ENCODE measurements at places on chromosomes 12 and 14.

- DNase-seq = no peak
Measured at GRCh38 chr12:39287817-39288216, 155.1 kb downstream of the KIF21A start.

DNA sequence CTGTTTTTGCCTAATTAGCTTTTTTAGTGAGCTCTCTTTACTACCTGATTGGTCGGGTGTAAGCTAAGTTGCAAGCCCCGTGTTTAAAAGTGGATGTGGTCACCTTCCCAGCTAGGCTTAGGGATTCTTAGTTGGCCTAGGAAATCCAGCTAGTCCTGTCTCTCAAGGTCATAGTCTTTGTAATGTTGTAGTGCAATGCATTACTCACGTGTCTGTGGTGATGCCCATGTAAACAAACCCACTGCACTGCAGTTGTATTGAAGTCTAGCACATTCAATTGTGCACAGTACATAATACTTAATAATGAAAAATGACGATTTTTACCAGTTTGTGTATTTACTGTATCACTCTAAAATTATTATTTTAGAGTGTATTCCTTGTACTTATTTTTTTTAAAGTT, 335.5 kb downstream of the NUAK1 start:
- DNase-seq = no peak

DNA sequence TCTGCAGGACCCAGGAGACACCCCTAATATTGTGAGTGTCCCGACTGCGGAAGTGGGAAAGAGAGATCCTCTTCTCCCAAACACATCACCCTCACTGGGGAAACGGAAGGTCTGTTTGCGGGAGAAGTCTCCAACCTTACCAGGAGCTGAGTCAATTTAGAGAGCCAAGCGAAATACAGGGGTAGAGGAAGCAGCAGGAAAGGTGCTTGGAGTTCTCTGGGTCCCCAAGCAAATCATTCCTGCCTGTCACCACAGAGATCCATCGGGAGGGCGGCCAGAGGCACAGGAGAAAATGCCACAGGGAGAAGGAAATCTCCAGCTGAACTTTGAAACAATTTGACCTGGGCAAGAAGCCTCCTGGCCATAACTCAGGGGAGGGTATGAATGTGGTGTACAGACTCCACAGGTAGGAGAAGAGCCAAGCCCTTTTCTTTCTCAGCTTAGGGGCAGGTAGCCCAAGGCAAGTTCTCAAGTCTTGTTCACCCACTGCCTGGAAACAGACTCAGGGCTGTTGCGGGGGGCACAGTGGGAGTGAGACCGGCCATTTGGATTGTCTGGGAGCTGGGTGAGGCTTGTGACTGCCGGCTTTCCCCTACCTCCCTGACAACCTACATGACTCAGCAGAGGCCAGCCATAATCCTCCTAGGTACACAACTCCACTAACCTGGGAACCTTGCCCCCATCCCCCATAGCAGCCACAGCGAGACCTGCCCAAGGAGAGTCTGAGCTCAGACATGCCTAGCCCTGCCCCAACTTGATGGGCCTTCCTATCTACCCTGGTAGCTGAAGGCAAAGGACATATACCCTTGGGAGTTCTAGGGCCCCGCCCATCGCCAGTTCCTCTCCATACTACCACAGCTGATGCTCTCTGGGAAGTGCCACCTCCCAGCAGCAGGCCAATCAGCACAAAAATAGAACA, 211.9 kb upstream of the ARHGAP5 start:
- DNase-seq = no peak

DNA sequence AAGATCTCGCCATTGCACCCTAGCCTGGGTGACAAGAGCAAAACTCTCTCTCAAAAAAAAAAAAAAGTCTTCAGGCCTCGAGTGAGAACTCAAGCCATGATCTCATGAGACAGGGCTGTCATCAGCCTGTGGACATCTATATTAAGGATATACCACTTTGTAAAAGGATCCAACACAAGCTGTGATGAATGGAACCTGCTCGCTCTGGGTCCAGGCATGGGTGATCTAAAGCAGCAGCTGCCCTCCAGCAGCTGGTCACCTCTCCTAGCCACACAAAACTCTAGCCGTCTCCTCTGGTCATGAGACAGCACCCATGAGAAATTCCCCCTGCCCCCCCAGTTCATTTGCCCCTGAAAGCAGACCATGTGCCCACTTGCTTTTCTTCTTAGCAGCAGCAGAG, 19.1 kb upstream of the DGLUCY start:
- no peak for DNase-seq

DNA sequence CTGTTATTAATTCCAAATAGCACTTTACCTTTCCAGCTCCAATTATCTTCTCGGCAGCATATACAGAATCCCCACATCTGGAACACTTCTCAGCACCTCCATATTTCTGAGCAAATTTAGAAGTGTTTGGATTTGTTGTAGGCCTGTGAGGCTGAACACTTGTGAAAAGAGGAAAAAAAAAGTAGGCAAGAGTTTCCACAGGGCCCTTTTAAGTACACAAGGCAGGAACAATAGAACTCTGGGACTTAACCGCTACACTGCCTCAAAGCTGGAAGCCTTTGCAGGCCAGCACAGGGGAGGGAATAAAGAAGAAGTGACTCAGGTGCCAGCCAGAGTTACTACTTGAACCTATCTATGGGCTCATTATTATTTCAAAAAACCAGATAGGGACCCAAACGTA, 18.6 kb downstream of the CSRP2 start:
- no peak for DNase-seq

GRCh38 chr14:23062002-23062401, 4.7 kb upstream of the CDH24 start:
- DNase-seq = no peak

DNA sequence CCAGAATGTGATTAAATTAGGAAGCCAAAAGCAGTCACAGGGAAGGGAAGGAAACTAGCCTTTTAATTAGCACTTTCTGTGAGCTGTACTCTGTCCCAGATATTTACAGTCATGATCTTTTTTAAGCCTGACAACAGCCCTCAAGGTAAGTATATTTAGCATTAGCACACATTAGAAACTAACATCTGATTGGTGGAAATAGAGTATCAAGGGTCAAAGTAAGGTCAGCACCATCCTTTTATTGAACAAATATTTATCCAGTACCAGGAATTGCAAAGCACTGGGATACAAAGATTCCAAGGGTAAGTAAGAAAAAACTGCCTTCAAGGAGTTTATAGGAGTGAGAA, 28.2 kb downstream of the RPGRIP1 start:
- no peak for DNase-seq

- no peak for DNase-seq
Measured at GRCh38 chr12:75628916-75629315, 117.5 kb upstream of the KRR1 start.

GRCh38 chr12:11669348-11669747, 19.9 kb downstream of the ETV6 start:
- DNase-seq = no peak

DNA sequence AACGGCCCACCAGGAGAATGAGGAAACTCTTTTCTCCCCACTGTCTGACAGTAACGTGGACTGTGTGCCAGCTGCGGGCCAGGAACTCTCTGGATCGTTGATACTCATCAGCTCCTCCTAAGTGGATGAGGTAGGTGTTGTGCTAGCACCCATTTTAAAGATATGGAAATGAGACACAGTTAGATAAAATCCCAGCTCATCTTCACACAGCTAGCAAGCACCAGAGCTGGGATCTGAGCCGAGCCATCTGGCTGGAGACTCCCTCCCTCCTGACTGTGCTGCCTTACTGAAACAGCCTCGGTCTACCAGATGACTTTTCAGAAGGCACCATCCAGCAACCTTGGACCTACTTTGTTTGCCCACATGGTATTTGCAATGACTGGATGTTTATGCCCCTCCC, 49.2 kb downstream of the TMEM132D start:
- no peak for DNase-seq

GRCh38 chr14:28911521-28911920, 144.9 kb downstream of the FOXG1 start:
- DNase-seq = no peak

GRCh38 chr14:59028476-59029202, 159.8 kb upstream of the DAAM1 start:
- DNase-seq = no peak

GRCh38 chr12:6360578-6361490, 14.5 kb downstream of the SCNN1A start:
- no peak for DNase-seq

GRCh38 chr12:6925239-6925539, 2.6 kb upstream of the ATN1 start:
- DNase-seq = no peak

DNA sequence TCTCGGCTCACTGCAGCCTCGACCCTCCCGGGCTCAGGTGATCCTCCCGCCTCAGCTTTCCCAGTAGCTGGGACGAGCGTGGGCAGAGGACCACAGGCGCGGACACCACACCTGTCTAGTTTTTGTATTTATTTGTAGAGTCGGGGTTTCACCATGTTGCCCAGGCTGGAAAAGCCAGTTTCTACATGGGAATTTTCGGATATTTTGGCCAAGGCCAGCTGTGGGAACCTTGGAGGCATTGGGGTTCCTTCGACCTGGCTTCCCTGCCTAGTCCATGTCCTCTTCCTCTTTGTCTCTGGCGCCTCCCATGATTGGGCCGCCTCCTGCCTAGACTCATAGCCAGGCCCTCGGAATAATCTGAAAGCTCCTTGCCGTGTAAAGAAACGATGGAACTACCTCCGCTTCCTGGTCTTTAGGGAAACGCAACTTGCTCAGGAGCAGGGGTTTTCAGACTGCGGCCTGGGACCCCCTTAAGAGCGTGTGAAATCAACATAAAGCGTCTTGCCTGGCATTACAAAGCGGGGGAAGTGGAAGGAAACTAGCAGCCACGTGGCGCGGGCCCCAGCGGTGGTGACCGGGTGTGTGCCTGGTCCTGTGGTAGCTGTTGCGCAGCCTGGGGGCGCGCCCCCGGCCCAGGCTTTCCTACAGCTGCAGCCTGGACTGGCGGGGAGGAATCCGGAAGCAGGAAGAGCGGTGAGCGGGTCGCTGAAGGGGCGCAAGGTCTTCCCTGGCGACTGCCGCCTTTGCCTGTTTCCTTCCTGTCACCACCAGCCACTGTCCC, 1.4 kb upstream of the HSP90AA1 start:
- DNase-seq = peak; percentile 41

GRCh38 chr12:9699269-9699897, 29.9 kb downstream of the CLEC2D start:
- DNase-seq = no peak

- DNase-seq = no peak
Measured at GRCh38 chr12:97630875-97631274, 168.3 kb downstream of the RMST start.

- no peak for DNase-seq
Measured at GRCh38 chr12:50387487-50387886, 8.9 kb downstream of the FAM186A start.

DNA sequence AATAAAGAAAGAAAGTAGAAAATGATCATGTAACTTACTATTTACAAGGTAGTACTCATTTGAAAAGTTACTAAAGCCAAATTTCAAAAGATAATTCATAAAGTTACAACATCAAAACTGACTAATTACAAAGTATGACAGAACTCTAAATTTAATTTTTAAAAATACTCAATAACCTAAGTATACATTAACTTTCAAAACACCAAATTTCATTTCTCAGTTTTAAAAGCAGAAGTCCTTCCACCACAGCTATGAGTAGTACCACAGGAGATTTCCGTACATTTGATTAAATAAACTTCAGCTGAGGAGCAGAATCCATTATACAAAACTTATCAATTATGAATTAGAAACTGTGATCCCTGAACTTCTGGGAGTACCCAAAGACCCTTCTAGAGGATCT, 100.8 kb upstream of the BBS10 start:
- no peak for DNase-seq

GRCh38 chr14:64806202-64806861, 73.4 kb downstream of the SPTB start:
- no peak for DNase-seq

- no peak for DNase-seq
Measured at GRCh38 chr12:80419644-80420043, 24.4 kb upstream of the PTPRQ start.

DNA sequence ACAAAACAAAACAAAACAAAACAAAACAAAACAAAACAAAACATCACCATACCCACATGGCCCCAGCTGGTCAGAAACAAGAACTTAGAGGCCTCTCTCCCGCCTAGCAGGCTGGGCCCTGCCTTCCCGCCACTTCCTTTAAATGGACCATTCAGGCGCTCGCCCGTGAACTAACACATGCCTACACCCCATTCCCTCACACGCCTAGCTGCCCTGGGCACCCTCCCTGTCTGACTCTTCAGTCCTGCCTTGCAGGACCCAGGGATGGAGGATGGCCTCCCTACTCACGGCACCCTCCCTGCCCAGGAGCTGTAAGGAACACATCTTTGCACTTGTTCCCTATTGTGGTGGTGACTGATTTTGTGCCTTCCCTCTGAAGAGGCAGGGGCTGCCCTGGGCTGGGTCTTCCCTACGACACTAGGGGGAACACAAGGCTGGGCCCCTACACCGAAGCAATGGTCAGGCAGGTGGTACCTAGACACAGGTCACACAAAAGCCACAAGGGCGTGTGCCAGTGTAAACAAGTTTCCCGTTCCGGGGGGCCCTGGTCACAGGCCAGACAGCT, 21.5 kb downstream of the P2RX2 start:
- DNase-seq = no peak

DNA sequence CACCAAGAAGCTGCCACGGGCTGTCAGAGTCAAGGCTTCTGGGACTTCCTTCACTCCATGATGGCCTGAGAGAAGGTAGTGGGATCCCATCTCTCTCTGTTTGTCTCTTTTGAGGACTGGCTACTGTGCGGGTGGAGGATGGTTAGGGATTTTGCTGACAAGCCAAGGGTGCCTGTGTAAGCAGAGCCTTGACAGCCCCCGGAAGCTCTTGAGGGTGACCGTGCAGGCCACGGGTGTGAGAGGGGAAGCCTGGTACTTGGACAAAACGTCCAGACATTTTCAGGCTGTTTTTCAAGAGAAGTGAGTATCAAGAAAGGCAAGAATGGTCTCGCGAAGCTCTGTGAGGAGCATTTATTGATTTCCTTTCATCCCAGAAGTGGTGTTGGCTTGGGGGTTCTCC, 352.4 kb downstream of the DPF3 start:
- no peak for DNase-seq

DNA sequence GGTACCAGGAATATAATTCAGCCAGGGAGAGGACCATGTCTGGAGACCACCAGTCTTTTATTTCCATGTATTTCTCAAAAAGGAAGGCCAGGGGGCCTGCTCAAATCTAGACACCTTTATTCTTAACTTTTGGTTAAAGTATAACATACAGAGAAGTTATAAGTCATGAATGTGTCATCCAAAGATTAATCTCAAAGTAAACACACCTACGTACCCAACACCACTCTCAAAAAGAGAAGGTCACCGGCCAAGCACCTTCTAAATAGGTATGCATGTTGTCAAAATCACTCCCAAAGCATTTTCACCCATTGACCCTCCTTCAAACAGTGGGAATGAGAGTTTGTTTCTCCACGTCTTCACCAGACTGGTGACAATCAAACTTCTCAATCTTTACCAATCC, 60.0 kb upstream of the FZD10 start:
- no peak for DNase-seq
